Femur (tissue), 1 donor: ENCODE measurements at places on chromosomes 3 and 15.

DNA sequence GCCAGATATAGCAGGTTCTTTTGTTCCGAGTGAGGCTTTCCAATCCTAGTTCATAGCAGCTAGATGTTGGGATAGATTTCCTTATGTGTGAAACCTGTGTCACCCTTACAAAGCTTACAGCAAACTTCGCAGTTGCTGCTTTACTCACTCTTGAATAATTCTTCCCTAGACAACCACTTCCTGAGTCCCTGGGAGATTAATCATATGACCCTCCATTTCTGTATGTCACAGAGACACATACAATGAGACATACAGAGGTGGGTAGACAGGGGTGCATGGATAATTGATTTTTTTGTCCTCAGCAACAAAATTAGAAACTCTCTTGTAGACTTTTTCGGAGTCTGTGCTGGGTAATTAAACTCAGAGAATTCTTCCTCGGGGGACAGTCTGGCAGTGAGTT is 163.2 kb downstream of the NSUN3 start:
- no peak for DNase-seq

DNA sequence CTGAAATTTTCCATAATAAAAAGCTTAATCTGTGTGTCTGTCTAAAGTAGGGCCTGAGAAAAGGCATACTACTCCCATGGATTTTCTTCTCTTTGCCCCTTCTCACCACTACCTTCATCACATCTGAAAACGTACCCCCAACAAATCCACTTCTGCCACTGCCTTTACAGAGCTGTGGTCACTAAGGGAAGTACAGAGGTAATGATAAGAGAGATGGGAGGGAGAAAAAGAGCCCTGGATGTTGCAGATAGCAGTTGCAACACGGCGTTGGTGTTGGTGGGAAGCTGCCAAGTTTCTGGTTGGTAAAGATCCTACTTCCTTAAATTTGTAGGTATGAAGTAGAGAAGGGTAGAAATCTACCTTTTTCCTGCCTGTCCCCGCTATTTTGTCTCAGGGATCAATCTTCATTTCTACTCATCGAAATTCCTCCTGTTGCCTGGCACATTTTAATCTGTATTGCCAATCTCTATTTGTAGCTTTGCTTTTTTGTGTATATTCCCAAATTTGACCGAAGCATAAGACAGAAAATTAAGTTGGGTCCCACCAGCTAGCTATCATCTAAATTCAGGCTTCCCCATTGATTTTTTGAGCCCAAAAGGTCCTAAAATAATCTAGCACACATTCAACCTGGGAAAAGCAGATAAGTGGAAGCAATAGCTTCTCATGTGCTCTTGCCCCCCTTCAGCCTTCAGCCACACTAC is 102.9 kb downstream of the TFDP2 start:
- peak; percentile 23 for DNase-seq

DNA sequence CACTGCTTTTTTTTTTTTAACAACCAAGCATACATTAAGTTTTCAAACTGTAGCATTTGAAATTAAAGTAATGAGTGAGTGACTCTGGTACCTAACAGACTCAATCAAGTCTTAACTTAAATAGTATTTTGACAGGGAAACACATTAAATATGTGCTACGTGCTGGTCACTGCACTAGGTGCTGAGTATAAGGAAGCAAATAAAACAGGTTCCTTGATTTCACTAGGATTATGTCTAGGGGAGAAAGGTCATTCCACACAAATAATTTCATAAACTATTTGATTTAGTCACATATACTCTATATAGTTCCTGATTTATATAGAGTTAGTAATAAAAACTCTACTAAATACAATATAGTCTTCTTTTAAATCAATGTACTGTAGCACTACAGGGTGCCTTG is 89.4 kb downstream of the SUCLG2 start:
- DNase-seq: no peak

- no peak for DNase-seq
Measured at GRCh38 chr3:164897342-164897741, 181.0 kb downstream of the SI start.

GRCh38 chr3:73228437-73228836 is 167.0 kb downstream of the EBLN2 start:
- DNase-seq: no peak

- no peak for DNase-seq
Measured at GRCh38 chr3:187717572-187717971, 15.2 kb upstream of the RTP2 start.

DNA sequence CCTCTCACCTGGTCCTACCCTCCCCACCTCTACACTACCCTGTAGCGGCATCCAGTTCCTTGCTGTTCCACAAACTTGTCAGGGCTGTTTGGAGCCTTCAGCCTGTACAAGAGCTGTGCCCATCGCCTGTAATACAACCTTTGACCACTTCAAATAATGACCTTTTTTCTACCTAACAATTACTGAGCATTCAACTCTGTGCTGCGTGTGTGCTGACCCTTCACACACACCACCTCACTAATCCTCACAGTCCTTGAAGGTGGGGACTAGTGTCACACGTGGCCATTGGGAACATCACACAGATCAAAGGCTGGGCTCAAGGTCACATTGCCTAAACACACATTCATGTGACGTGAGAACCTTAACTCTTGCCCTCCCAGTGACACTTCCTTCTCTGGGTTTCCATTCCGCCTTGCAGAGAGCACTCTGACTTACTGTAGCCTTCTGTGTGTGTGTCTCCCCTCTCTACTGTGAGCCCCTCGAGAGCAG is 3.1 kb downstream of the C3orf20 start:
- no peak for DNase-seq

- DNase-seq: no peak
Measured at GRCh38 chr3:169509359-169509758, 154.2 kb downstream of the MECOM start.

DNA sequence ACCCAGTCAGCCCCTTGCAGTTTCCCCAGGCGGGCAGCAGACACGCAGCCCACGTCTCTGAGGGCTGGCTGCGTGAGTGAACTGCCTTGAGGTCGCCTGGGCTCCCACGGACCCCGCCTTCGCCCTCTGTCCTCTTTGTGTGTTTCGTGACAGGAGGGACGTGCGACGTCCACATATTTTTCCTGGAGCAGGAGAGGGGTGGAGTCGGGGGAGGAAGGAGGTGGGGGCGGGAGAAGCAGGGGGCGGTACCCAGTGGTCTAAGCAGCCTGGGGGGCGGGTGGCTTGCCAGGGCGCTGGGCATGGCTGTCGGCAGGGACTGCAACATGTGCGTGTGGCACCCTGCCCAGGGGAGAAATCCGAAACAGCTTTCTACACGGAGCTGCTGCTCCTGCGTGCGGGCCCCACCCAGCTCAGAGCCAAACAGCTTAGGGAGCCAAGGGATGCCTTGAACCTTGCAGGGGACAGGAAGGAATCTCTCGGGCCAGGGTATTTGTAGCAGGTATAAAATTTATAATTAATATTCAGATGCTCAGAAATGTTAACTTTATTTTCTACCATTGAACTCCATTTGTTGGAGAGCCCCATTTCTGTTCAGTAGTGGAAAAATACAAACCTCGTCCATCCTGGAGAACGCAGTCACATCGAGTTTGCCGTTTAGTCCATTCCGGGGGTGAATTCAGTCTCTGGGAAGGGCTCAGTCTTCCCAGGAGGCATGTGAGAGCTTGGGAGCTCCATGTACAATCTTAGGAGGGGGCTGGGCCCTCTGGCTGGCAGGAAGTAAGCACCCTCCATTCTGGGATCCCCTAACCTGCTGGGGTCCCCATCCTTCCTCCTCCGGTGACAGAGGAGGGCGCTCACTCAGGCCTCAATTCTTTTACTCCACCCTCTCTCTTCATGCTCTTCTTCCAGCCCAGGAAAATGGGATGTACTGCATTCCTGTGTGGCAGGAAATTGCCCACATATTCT is 79.1 kb upstream of the MEF2A start:
- peak; percentile 90 for DNase-seq

- DNase-seq: no peak
Measured at GRCh38 chr15:89198196-89198595, 23.2 kb downstream of the RLBP1 start.

- DNase-seq: no peak
Measured at GRCh38 chr3:120495809-120496208, 45.0 kb upstream of the FSTL1 start.

- DNase-seq: no peak
Measured at GRCh38 chr15:66404532-66404931, 17.8 kb downstream of the MAP2K1 start.

- no peak for DNase-seq
Measured at GRCh38 chr3:76497636-76498035, 542.3 kb upstream of the ROBO2 start.

GRCh38 chr3:10968401-10968800 is 24.1 kb upstream of the SLC6A1 start:
- peak; percentile 71 for DNase-seq

DNA sequence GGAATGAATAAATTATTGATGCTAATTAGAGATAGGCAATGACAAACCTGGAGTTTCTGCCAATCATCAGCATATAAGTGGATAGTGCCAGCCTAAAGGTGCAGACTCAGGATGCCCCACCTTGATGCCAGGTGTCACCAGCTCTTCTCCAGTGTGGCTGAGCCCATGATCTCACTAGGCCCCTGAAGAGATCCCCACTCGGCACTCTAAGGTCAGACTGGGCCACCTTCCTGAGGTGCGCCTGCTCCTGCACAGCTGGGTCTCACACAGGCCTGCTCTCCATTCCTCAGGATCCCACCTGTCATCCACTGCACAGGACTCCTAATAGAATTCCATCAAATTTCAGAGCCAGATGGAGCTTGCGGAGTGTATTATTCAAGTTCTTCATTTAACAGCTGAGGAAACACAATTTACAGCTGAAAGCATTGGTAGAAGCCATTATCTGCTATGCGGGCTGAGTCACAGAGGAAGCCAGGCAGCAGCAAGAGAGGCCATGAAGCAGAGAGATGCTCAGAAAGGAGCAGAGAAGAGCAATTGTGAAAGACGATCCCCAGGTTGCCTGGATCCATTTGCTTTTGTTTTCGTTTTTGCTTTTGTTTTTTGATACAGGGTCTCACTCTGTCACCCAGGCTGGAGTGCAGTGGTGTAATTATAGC is 25.1 kb upstream of the FSTL1 start:
- DNase-seq: no peak

GRCh38 chr15:88949734-88950400 is 36.7 kb upstream of the MFGE8 start:
- DNase-seq: no peak

DNA sequence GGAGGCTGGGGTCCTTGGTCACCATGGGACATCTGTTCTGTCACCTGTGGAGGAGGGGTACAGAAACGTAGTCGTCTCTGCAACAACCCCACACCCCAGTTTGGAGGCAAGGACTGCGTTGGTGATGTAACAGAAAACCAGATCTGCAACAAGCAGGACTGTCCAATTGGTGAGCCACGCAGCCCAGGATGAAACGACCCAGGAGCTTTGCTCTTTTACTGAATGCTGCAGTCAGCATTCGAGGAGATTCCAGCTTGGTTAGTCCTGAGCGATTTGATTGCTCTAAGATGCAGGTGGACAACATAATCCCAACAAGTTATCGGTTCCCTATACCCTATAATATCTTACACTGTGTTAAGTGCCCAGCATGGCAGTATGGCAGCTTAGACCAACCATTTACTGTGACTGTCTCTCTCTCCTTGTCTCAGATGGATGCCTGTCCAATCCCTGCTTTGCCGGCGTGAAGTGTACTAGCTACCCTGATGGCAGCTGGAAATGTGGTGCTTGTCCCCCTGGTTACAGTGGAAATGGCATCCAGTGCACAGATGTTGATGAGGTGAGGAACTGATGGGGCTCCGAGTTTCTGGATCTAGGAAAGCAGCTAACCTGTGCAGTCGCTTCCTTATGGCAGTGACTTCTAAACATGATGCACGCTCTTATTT is 7.8 kb downstream of the THBS1 start:
- no peak for DNase-seq

DNA sequence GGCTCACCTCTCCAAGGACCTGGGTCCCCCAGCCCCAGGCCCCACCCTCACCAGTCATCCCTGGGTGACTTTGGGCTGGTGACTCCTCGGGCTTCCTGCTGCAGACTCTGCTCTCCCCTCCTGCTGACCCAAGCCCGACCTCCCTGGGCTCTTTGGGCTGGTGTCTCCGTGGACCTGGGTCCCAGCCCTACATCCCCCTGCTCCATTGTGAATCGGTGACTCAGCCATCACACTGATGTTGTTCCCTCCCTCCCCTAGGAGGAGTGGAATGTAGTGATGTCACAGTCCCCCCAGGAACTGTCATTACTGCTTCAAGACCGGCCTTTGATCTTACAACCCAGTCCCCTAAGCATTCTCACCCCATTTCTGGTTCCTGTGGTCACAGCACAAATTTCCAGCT is 83.7 kb downstream of the ADAMTS7 start:
- no peak for DNase-seq

DNA sequence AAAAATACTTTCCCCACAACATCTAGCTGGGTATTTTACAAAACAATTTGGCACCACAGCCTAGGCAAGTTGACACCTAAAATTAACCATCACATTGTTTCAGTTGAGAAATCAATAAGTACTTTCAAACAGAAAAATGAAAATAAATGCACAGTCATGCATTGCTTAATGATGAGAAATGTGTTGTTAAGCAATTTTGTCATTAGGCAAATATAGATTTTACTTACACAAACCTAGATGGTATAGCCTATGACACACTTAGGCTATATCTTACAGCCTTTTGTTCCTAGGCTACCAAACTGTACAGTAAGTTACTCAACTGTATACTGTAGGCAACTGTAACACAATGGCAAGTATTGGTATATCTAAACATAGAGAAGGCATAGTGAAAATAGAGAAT is 608.6 kb upstream of the BCHE start:
- no peak for DNase-seq

- DNase-seq: no peak
Measured at GRCh38 chr15:74250266-74250665, 14.1 kb downstream of the CCDC33 start.

- no peak for DNase-seq
Measured at GRCh38 chr3:55687526-55687925, 200.4 kb upstream of the WNT5A start.

- DNase-seq: no peak
Measured at GRCh38 chr3:23319366-23320312, 116.5 kb downstream of the UBE2E2 start.

DNA sequence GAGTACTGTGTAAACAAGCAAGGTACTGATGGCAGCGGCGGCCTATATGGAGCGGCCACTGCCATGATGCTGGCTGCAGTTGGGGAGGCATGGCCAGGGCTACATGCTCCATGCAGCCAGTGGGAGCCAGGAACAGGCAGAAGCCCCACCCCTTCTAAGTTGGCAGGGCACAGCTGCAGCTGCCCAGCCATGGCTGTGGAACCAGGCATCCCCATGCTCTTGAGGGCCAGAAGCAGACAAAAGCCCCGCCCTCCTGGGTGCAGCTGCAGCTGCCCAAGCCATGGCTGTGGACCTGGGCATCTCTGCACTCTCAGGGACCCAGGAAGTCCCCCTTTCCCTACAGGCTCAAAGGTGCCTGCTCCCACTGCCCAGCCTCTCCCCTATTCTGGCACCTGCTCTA is 150.9 kb downstream of the FMN1 start:
- no peak for DNase-seq

- DNase-seq: peak; percentile 56
Measured at GRCh38 chr3:158790901-158791589, 10.8 kb upstream of the MFSD1 start.

DNA sequence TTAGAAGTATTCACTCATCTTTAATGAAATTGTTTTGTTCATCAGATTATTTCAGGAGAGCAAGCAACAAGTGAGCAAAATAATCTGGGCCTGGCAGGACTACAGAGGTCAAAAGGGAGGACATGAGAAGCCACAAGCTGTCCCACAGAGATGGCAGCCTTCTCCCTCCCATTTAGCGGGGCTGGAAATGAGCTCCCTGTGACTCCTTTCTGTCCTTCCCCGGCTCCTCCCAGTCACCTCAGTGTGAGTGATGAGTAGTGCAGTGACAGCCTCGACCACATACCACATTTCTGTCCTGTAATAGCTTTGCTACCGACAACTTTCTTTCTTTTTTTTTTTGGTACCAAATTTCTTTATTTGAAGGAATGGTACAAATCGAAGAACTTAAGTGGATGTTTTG is 38.0 kb downstream of the RAB7A start:
- DNase-seq: peak; percentile 27
